ENCODE measurements at places on chromosomes 6 and 20.

DNA sequence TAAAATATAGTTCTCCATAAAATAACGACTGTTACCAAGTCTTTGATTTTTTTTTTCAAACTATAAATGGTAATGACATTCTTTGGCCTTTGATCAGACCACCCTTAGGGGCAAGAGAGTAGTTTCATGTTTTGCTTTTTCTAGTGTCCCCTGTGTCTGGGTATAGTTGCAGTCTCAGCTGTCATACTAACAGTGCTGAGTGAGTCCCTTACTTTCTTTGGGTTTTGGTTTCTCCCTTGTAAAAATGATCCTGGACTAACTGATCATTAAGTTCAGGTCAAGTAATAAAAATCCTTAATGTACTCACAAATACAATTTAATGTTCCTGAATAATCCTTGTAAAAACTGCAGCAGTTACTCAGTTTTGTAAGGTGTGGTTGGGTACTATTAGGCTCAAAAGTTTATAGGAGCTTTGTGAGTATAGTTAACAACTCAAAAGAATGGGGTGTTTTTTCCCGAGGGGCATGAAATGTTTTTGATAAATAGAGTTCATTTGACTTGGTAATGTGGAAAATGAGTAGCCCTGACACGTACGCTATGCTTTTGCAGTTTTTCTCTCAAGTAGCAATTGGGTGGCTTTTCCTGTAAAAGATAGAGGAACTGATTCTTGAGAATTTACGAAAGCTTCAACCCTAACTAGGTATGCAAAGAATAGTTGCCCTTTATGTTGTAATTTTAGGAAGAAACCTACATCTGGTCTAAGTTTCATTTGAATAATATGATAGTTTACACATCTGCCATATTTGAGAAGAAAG, 6.2 kb downstream of the PTPN1 start:
- no peak for DNase-seq

DNA sequence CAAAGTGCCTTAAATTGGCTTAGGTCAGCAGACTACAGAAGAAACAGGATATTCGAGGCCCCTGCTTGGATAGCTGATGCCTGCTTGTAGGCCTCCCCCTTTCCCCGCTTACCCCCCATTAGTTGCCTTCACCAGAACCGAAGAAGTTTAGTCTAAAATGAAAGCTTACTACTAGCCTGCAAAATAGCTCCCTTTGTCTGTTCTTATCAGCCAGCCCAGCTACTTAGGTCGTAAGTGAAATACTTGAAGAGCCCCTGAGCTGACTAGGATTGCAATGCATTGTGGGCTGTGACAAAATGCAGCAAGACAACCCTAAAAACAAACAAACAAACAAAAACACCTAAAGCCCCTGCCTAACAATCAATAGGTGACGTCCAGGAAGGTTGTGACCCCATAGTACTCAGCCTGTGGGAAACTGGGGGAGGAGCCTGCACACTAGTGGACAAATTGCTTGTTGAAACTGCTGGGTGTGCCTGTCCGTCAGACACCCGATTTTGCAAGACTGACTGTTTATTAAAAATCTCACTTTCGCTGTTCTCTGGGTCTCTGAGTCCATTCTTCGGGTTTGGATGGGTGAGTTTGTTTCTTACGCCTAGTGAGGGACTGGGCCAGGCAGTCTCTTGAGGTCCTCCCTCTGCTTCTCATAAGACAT, 105.0 kb upstream of the DUSP22 start:
- DNase-seq = no peak

- no peak for DNase-seq
Measured at GRCh38 chr20:36777576-36777975, 4.0 kb upstream of the DSN1 start.

GRCh38 chr6:135423649-135424128, 73.9 kb downstream of the AHI1 start:
- DNase-seq = peak; percentile 64

- DNase-seq = no peak
Measured at GRCh38 chr6:115067690-115068447, 725.0 kb upstream of the HS3ST5 start.

DNA sequence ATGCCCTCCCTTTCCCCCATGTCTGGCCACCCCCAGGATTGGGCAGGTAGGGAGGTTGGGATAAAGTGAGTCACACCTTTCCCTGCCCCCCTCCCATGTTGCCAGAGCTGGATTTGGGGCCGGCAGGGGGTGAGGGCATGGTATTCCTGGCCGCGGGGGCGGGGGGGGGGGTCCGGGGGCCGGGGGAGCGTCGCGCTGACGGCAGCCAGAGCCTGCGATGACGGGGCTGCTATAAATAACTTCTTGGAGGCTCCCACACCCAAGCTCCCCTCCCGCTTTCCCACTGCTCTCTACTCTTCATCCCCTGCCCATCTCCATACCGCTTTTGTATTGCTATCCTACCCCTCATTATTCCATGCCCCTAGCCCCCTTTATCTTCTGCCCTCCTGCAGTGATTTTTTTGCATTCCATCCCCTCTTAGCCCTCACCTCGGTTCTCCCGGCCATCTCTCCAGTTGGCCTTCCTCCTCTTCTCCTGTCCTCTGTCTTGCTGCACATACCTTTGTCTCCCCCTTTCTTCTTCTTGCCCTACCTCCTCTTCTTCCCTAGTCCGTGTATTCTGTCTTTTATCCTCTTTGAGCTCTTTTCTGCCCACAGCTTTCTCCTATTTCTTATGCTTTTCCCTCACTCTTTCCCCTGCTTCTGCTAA, 13.8 kb downstream of the SYNGAP1 start:
- no peak for DNase-seq

DNA sequence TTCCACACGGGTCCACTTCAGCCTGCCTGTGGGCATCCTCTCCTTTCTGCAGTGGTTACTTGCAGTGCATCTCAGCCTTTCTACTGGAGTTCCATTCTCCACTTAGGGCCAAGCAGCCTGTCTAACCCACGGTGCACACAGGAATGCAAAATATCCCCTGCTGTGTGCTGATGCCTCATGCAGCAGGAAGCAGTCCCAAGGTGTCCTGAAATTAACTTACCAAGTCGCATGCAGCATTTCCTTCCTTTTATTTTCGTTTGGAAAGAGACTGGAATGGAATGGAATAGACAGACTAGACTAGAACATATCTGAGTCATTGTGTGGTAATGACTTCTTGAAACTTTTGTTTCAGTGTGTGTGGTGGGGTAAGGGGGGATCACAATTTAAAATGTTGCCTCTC, 25.9 kb upstream of the FOXQ1 start:
- no peak for DNase-seq

GRCh38 chr6:47438481-47439347, 38.9 kb upstream of the CD2AP start:
- DNase-seq = no peak

GRCh38 chr6:100493206-100493888, 28.6 kb upstream of the SIM1 start:
- no peak for DNase-seq

GRCh38 chr6:23282252-23283021, 713.1 kb downstream of the HDGFL1 start:
- DNase-seq = no peak

GRCh38 chr6:4901386-4902061, 102.3 kb downstream of the RPP40 start:
- no peak for DNase-seq

- DNase-seq = peak; percentile 98
Measured at GRCh38 chr6:136403110-136403980, 113.7 kb upstream of the BCLAF1 start.

DNA sequence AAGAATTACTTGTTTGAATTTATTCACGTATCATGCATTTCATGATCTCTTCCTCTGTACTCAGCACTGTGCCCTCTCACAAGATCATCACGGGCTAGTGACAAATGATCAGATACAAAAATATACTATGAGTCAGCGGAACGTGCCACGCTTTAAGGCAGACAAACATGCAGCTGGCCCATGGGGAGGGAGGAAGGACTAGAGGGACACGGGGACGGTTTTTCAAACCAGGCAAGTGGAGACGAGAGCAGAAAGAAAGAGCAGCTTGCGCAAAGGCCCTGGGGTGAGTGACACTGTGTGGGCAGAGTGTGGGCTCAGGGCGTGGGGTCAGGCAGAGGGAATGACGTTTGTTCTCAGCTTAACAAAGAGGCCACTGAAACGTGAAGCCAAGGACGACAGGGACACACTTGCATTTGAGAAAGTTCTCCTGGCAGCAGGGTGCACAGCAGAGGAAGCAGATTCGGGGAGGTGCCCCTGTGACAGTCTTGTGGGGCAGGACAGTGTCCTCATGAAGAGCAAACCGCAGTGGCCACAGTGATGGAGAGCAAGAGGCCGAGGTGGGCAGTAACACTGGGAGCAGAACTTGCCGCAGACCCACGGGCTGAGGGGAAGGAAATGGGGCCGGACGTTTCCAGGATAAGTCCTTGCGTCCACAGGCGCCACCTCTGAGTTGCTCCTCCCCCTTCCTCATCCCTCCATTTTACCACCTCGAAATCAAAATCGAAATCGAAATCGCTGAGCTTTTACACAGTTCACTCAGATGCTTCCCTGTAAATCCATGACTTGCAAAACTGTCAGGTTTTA, 6.9 kb upstream of the RPS6KA2 start:
- DNase-seq = peak; percentile 17

DNA sequence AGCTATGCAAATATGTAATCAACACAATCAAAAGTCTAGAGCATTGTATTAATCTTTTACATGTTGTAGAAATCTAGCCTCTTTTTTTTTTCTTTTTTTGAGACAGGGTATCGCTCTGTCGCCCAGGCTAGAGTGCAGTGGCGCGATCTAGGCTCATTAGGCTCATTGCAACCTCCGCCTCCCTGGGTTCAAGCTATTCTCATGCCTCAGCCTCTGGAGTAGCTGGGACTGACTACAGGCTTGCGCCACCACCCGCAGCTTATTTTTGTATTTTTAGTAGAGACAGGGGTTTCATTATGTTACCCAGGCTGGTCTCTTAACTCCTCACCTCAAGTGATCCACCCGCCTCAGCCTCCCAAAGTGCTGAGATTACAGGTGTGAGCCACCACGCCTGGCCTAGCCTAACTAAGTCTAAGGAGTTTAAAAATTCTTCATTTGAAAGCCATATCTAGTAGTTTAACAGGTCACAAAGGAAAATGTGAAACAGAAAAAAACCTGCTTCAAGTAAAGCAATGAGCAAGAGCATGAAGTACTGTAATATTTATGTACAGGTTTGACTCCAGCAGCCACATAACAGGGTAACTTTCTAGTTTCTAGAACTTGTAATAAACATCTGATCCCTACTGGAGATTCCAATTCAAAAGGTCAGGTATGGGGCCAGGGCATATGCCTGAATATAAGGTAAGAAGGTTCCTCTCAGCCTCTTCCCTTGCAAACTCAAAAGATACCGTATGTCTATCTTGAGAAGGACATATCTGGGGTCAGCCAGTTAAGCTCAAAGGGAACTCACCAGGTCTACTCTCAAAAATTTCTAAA, 4.4 kb downstream of the CPNE1 start:
- DNase-seq = no peak

DNA sequence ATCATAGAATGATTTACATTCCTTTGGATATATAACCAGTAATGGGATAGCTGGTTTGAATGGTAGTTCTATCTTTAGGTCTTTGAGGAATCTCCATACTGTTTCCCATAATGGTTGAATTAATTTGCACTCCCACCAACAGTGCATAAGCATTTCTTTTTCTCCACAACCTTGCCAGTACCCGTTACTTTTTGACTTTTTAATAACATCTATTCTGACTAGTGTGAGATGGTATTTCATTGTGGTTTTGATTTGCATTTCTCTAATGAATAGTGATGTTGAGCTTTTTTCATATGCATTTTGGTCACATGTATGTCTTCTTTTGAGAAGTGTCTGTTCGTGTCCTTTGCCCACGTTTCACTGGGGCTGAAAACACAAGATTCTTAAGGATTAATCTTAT, 107.3 kb downstream of the TINAG start:
- no peak for DNase-seq

Data from SK-MEL-5 (cell line).